Hematopoietic multipotent progenitor cell treated with erythropoietin and hydrocortisone succinate and interleukin-3 and kit ligand, for 4 days (in vitro differentiated cells): ENCODE measurements at places on chromosomes 4 and X.

DNA sequence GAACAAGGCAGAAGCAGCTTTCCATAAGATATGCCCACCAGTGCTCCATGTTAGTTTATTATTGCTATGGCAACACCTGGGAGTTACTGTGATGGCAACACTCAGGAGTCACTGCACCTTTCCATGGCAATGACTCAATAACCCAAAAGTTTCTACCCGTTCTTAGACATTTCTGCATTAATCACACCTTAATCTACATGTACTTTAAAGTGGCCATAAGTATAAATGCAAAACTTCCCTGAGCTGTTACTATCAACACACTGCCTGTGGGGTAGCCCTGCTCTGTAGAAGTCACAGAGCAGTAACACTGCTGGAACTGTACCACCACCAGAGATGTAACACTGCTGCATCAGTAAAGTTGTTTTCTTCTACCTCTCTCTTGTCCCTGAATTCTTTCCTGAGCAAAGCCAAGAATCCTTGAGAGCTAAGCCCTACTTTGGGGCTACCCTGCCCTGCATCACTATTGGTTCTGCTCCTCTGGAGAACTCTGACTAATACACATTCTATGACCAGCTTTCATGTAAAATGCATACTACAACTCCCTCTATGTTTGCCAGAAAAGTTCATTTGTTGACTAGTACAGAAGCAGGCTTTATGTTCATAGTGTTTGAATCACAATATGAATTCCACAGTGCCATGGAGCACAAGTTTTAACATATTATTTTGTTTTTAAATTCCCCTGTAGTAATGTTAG is 43.5 kb upstream of the GPR174 start:
- no peak for DNase-seq

- no peak for DNase-seq
Measured at GRCh38 chrX:133269168-133269567, 51.0 kb upstream of the TFDP3 start.

- DNase-seq = no peak
Measured at GRCh38 chr4:176380352-176381157, 60.8 kb downstream of the SPCS3 start.

- no peak for DNase-seq
Measured at GRCh38 chr4:187294861-187295260, 571.2 kb upstream of the FAT1 start.
